ENCODE measurements at places on chromosomes 1 and 21.

DNA sequence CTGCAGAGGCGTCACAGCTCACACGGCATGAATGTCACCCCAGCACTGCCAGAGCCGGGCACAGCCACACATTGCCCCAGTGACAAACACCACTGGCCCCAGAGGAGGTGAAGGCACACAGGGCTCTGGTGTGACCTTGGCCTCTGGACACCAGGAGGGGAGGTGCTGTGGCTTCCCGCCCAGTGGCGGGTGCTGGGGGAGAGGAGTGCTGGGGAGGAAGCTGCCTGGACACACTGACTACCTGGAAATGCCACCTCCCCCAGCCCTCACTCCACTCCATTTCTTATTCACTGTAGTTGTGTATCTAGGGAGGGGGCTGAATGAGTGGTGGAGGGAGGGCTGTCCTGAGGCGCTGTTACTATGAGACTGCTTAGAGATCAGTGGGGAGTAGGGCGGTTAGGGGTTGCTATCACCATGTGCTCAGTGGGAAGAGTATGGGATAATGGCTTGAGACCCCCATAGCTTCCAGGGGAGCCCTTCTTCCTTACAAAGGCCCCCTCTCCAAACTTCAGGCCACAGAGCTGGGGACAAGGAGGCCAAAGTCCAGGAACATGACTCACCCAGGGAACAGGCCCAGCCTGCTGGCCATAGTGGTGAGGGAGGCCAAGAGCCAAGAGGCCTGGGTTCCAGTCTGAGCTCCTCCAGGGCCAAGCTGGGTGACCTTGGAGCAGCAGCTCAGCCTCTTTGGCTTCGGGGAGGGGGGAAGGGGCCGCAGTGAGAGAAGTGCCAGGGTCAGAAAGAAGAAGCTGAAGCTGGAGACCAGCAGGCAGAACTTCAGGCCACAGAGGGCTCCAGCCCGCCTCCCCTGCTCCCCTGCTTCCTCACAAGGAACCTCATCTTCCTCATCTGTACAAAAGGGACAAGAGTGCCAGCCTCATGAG lies 40.1 kb downstream of the AHDC1 start:
- no peak for DNase-seq

DNA sequence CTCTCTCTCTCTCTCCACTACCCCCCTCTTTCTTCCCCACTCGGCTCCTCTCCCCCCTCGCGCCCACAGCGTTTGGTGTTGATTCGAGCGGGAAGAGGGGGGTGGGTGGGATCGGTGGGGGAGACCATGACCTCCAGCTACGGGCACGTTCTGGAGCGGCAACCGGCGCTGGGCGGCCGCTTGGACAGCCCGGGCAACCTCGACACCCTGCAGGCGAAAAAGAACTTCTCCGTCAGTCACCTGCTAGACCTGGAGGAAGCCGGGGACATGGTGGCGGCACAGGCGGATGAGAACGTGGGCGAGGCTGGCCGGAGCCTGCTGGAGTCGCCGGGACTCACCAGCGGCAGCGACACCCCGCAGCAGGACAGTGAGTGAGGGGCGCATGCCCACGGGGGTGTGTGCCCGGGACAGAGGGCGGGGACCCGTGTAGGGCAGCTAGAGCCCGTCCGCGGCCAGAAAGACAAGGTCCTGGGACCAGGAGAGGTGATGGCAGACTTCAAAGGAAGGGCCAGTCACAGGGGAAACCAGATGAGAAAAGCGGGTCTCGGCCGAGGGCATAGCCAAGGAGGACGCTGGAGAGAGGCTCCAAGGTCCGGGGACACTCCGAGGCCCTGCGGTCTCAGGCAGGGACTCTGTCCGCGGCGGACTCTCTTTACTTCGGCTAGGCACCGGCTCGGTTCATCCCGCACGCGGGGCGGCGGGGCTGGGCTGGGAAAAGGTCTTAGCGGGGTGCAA lies at the start of gene PRRX1:
PRRX1 (plus strand) TSS at position 39 of the 735 bp plus-strand sequence; CDS start at position 127, 88 bp downstream.
- DNase-seq: peak; percentile 77

GRCh38 chr1:229736376-229736775 lies 110.3 kb downstream of the URB2 start:
- DNase-seq: no peak

DNA sequence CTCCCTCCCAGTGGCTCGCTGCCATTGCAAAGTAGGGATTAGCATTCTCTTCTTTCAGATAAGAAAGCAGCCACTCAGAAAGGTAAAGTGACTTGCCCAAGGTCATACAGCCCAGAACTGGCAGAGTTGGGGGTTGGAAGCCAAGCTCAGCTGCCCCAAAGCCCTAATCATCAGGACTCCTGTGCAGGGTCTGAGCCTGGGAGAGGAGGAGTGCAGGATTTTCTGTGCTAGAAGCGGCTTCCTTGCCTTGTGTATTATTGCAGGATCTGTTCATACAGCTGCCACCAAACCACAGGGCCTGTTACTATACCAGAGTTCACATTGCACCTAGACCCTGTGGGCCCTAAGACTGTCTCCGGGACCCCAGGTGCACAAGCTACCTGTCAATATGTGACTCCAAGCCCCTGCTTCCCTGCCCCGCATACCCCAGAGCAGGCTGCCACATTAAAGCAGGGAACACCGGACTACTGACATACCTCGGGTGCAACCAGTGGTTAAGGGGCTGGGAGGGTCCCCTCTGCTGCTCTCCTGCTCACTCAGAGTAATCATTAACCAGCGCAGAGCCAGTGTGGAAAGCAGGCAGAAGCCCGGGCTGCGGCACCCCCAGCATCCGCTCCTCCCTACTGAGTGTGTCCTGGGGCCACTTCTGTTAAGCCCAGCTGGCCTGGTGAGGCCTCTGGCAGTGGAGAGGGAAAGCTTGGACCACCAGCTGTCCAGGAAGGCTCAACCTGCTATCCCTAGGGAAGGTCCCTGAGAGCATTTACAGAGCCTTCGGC lies 15.8 kb downstream of the HSPG2 start:
- no peak for DNase-seq

GRCh38 chr1:36128126-36128904 lies 3.3 kb upstream of the COL8A2 start:
- DNase-seq: peak; percentile 56

DNA sequence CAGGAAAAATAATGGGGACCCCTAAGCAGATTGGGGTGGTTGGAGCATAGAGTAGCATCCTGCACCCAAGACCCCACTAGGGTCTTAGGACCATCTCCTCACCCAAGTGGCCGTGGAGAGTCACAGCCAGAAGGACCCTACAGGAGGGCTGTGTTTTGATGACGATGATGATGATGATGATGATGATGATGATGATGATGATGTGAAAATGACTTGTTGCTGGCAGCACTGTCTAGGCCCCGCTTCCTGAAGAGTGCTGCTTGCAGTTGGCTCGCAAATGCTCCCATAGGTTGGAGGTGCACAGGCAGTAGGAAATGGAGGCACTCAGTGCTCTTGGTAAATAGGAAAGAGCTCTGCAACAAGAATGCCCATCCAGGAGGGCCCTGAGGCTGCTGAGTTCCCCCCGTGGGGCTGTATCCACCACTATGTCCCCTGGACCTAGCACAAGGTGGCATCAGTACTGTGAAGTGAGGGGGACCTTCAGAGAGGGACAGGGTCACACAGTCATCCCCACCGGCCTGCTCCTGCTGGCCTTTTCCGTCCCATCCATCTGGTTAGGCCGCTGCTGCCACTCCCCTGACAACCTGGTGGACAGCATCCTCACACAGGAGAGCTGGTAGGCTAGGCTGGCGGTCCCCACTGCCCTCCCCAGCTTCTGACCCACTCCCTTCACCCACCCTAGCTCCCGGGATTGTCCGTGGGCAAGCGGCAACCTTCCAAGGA lies 139.6 kb downstream of the FOXD2 start:
- DNase-seq: no peak

DNA sequence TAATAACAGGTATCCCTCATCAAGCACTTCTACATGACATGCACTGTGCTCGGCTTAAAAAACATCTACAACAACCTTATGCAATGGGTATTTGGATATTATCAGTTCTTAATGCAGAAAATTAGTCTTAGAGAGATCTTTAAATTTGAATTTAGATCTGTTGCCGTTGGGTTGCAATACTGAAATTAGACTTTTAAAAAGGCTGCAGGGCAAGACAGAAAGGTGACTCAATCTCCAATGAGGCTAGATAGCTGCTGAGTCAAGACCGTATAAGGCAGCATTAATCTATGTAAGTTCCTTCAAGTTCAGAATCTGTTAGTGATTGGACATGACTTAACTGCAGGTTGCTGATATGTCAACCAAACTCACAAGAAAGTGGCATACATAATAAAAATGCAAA lies 37.3 kb downstream of the OLFM3 start:
- no peak for DNase-seq

- no peak for DNase-seq
Measured at GRCh38 chr1:157132616-157133167, 5.5 kb downstream of the ETV3 start.

GRCh38 chr1:218351391-218352074 lies 6.4 kb downstream of the TGFB2 start:
- DNase-seq: peak; percentile 62

GRCh38 chr1:33502726-33503125 lies 30.3 kb downstream of the ZSCAN20 start:
- peak; percentile 40 for DNase-seq

DNA sequence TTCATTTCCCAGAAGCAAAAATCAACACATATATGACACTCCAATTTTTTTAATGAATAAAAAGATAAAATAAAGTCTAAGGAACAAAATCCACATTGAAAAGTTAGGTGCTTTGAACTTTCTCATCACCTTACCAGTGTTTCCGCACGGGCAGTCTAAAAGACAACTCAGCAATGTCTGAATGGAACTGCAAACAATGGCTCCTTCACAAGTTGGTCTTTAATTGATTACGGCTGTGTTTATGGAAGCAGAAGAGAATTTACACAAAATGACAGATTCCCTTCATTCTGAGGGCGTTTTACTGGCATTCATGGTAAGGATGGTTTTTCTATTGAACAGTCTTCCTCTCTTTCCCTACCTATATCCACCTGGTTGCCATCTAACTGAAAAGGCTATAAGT lies 65.0 kb upstream of the RNPC3 start:
- no peak for DNase-seq

DNA sequence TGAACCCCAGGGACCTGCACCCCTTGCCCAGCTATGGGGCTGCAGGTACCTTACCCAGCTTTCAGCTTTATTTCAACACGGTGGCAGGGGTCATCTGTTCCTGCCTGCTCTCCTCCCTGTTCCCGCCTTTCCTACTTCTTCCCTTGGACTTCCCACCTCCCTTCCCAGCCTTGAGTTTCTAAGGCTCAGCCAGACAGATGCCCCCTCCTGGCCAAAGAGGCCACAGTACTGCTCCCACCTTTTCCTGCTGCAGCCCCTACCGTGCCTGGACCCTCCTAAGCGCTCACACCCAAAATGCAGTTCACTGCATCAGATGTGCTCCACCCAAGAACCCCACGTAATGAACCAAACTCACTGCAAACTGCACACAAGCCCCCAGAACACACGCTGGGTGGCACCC lies 7.7 kb downstream of the NOC2L start:
- DNase-seq: no peak

GRCh38 chr1:234893725-234894630 lies 234.7 kb downstream of the TOMM20 start:
- peak; percentile 88 for DNase-seq

- no peak for DNase-seq
Measured at GRCh38 chr1:225143001-225143400, 213.5 kb downstream of the DNAH14 start.

DNA sequence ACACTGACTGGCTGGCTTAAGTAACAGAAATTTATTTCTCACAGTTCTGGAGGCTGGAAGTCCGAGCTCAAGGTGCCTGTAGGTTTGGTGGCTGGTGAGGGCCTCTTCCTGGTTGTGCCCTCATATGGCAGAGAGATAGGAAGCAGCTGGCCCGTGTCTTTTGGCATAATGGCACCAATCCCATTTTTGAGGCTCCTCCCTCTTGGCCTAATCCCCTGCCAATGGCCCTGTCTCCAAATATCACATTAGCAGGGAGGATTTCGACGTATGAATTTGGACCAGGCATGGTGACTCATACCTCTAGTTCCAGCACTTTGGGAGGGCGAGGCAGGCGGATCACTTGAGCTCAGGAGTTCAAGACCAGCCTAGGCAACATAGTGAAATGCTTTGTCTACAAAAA lies 37.4 kb downstream of the AGPAT3 start:
- no peak for DNase-seq

DNA sequence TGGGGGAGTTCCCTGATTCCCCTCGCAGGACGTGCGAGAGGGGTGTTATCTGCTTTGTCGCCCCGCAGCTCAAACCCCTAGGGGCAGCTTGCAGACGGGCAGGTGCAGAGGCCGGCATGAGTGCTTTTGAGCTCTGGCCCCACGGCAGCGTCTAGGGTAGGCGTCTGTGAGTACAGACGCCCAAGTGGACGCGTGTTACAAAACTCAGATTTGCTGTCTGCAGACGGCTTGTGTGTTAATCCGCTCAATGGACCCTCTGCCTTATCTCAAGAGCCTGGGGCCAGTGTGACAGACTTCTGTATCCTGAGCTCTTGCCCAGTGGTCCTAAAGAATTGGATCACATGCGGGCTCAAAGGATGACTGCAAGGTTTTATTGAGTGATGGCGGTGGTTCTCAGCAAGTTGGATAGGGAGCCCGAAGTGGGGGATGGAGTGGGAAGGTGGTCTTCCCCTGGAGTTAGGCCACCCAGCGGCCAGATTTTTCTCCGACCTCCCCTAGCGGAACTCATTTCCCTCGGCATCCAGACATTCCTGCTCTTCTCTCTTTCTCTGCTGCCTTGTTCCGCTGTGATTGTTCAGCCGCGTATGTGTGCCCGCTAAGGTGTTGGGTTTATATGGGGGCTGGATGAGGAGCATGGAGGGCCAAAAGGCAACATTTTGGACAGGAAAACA lies 9.4 kb downstream of the CFHR4 start:
- peak; percentile 5 for DNase-seq

GRCh38 chr1:98981917-98982513 lies 22.6 kb downstream of the PLPPR5 start:
- DNase-seq: peak; percentile 72

DNA sequence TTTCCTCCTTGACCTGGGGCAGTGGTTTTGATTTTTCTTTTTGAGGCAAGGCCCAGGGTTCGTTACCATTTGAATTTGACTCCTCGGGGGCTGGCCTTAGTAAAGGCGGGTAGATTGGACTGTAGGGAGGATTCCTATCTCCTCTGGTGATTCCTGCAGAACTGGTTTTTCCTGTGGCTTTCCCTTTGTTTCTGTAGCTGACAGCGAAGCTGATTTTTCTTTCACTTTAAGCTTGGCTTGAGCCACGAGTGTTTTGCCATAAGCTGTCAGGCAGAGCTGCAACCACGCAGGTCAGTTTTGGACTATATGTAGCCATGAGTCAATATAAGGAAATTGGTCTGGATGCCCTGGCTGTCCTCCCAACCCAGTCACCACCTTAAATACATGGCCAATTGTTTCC lies 28.7 kb upstream of the KCNJ15 start:
- DNase-seq: no peak

DNA sequence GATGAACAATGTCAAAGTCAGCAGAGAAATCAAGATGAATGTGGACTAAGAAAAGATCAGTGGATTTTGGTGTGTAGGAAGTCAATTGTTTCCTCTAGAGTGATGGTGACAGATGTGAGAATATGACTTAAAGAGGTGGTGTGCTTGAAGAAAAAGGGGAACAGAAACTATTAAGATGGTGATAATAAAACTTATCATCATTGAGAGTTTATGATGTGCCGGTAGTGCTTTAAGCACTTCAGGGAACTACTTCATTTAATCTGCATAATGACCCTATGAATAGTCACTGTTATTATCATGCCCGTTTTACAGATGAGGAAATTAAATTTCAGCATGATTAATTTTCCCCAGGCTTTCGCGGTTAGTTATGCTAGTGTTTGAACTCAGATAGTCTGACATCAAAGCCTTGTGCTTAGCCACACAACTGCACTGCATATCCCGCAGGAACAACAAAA lies 246.9 kb upstream of the LRRC7 start:
- no peak for DNase-seq

- DNase-seq: no peak
Measured at GRCh38 chr1:89682611-89683010, 49.7 kb downstream of the LRRC8C start.

- no peak for DNase-seq
Measured at GRCh38 chr1:6673816-6674398, 27.7 kb downstream of the DNAJC11 start.

Data from fibroblast of skin of abdomen (primary cell).